ENCODE measurements at places on chromosomes 4 and X.

GRCh38 chr4:152436384-152436783 is 99.5 kb downstream of the FBXW7 start:
- no peak for DNase-seq

DNA sequence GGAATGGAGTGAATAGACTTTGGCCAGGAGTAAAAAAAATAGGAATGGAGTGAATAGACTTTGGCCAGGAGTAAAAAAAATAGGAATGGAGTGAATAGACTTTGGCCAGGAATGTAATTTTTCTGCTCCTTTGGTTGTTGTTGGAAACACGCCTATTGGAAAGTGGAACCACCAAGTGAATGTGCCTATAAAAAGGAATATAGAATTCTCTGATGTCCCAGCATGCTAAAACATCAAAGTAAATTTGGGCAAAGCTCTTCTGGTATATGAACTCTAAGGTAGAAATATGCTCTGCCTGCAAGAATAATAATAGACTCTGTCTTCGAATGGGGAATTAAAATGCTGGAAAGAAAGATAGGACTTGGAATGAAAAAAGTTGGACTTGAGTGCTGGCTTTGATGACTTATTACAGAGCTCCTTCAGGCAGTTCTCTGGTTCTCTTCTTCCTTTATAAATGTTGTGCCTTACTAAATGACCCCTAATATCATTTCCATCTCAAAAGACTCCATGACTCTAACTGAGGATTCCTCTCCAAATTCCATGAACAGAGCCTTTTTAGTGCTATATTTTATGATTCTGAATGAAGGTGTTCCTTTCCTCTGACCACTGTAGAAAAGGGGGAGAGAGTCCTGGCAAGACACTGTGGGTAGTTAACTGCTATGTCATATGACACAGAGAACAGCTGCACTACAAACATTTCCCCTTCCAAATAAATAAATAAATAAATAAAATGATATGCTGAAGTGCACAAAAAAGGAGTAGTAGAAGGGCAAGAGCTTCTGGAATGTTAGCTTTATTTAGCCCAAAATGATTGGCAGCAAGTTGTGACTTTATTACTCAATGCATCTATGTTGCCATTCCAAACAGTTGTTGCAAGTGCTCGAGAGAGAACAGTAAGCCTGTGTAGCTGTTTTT is 13.5 kb upstream of the GBA3 start:
- no peak for DNase-seq

DNA sequence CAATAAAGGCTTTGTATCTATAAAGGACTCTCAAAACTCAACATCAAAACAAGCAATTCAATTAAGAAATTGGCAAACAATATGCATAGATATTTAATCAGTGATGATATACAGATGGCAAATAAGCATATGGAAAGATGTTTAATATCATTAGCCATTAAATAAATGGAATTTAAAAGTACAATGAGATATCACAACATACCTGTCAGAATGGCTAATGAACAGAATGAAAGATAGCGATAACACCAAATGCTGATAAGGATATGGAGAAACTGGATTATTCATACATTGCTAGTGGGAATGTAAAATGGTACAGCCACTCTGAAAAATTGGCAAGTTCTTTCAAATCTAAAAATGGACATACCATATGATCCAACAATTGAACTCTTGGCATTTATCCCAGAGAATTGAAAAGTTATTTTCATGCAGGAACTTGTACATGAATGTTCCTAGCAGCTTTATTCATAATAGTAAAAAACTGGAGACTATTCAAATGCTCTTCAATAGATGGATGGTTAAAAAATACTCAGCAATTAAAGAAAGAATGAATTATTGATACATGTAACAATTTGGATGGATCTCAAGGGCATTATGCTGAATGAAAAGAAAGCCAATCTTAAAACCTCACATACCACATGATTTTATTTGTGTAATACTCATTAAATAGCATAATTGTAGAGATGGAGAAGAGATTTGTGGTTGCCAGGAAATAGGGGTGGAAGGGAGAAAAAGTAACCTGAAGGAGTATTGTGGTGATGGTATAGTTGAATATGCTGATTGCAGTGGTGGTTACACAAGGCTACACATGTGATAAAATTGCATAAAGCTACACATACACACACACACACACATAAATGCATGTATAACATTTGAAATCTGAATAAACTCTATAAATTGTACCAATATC is 45.9 kb upstream of the ALG13 start:
- DNase-seq, result no peak

GRCh38 chr4:76434901-76435527 is at the start of gene SHROOM3:
TSS of gene SHROOM3 (plus strand) at chr4:76435229. CDS start at chr4:76436053, 824 bp downstream.
- DNase-seq, result peak; percentile 2

GRCh38 chrX:75746891-75747639 is 38.0 kb downstream of the MAGEE2 start:
- DNase-seq, result peak; percentile 6

- DNase-seq, result no peak
These were observed at the start of gene LGI2 for GRCh38 chr4:25030277-25031076. TSS of gene LGI2 (minus strand) at chr4:25030946. CDS start at chr4:25030693, 253 bp downstream.

DNA sequence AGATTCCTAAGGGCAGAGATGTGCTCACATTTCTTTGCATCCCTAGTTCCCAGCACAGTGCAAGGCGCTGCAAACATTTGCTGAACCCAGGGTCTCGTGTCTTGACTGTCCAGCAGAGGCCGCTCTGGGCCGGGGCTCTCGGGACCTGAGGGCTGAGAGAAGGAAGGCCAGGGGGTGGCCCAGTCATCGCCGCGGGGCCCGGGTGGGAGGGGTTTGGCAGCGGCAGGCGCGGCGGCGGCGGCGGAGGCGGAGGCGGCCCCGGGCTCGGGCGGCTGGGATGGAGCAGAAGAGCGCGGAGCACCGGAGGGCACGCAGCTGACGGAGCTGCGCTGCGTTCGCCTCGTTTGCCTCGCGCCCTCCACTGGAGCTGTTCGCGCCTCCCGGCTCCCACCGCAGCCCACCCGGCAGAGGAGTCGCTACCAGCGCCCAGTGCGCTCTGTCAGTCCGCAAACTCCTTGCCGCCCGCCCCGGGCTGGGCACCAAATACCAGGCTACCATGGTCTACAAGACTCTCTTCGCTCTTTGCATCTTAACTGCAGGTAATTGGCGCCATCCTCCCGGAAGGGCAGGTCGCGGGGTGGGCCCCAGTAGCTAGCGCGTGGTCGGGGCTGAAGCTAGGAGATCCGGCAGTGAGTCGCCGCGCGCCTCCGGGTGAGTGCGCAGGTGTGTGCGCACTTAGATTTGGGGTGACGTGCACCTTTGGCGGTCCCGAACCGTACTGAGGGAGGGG is at the start of gene PARM1:
PARM1 (plus strand) TSS at position 285 of the 730 bp plus-strand sequence; CDS start at position 497, 212 bp downstream.
- peak; percentile 52 for DNase-seq

- DNase-seq, result no peak
These were observed 202.4 kb downstream of the CHIC2 start for GRCh38 chr4:53861856-53862610.

- no peak for DNase-seq
These were observed 16.3 kb downstream of the LONRF3 start for GRCh38 chrX:118990512-118991227.

DNA sequence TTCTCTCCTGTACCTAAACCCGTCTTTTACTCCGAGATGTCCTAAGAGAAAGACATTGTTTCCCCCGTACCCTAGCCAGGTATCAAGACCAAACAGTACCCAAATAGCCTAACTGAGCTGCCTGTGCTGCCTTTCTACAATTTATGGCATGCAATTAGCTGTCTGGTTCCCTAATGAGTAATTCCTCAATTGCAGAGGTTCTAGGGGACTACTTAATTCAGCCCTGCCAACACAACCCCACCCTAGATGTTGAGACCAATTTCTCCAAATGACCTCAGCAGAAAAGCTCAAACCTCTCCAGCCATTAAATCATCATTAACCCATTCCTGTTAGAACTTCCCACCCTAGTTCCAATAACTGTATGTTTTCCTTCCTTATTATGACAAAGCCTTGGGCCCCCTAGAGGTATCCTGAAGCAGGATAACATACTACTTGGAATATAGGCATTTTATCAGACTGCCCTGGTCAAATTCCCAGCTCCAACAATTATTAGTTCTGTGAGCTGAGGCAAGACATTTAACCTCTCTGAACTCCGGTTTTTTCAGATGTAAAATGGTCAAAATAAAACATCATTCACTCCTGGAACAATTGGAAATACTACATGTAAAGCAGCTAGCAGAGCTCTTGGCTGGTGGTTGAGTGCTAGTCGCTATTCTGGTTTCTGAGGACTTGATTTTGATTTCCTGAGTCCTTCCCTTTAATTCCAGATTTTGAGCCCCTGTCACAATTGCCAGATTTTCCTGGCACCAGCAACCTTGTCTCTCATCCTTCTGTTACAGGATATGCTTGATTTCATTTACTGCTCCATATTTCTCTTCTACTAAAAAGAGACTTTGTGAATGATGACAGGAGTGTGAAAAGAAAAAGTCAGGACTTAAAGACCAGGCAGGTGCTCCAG is 244.6 kb upstream of the TENM3 start:
- DNase-seq, result no peak

- no peak for DNase-seq
These were observed 203.5 kb upstream of the RPL34 start for GRCh38 chr4:108416831-108417230.

DNA sequence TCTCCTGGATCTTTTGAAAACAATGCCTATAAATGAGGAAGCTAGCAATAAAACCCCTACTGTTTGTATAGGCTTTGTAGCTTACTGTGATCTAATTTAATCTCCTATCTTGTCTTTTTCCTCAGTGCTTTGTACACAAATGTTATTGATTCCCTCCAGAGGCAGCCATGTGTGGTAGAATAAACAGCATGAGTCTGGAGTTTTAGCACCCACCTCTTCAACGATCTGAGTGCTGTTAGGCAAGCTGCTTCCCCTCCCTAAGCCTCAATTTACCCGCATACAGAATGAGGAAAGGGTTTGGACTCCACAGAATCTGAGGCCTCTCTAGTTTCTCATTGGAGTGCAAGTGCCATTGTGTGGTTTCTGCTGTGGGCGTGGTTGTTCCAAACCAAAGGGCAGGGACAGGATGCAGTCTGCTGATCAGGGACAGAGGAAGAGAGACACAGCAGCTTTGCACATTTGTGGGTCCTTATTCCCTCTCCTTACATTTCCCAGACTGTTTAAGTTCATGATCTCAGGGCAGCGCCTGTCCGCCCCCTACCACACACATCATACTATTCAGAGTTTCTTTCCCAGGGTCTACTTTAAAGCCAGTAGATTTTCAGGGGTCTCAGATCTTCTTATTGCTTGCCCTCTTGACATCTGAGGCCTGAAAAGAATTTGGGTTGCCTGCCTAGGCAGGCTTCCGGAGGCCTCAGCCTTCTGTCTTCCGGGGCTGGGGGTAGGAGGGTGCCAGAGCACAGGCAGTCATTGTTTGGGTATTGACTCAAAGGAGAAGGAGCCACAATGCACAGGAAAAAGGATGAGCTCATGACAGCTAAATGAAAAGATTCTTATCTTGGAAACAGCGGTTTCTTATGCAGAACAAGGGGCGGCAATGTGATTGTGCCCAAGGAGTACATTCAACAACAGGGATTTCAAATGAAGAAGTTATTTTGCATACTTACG is 114.9 kb upstream of the TEX13D start:
- DNase-seq, result peak; percentile 79

DNA sequence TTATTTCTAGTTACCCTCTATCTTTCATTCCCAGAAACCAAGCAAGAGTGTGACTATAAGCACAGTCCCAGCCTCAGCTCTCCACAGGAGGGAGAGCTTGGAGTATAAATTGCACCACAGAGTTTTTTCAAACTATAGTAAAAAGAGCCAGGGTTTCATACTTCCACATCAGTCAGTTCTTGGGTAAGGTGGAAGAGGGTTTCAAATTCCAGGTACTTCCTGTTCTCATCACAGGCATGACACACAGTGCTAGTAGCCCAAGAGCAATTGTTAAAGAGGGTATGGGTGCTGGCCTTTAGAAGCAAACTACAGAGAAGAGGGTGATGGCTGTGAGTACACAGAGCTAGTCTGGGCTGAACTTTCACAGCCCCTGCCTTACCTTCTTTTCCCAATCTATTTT is 5.7 kb upstream of the IL1RAPL1 start:
- DNase-seq, result no peak

GRCh38 chr4:3040452-3041191 is 33.7 kb downstream of the HTT-AS start:
- DNase-seq, result no peak
